Spleen (tissue), 13 donors: ENCODE measurements at places on chromosomes 1 and 21. TPM values are rescaled to one million over a fixed set of nuclear protein-coding genes. Genes with fewer than 3 reads are reported as not detected.

- DNase-seq: no peak
These were observed 11.4 kb upstream of the TSPEAR start for GRCh38 chr21:44722731-44723130.

DNA sequence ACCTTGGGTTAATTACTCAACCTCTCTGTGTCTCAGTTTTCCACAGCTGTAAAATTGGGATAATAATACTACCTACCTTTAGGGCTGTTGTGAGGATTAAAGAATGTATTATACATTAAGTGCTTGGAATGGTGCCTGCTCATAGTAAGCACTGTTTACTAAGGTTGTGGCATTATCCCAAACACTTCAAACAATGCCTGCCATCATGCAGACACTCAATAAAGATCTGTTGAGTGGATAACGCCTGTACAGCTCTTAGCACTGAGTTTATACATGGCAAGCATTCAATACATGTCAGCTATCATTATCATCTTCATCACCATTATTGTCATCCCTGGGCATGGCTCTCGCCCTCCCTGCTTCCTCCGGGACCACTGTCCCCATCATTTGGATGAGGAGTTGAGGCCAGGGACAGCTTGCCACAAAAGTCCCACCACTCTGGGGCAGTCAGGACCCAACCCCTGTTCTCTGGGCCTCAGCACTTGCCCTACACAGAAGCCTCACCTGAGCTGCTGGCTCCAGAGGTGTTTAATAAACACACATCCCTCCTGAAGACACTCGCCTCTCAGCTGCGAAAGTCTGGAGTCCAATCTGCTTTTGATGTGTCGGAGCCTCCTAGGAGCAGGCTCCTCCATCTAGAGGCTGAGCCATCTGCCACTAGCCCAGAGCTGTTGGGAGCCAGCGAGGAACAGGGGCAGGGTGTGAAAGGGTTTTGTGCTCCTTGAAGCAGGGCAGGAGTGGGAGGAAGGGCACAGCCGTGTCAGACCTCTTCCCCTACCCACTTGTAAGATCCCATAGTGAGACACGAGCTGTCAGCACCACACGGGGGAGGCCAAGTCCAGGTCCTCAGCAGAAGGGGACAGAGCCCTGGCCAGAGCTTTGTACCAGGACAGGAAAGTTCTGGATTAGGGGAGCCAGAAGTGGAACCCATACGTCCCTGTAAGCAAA lies 80.9 kb upstream of the ZC3H12A start:
- DNase-seq: no peak

GRCh38 chr1:209387969-209388329 lies 195.6 kb upstream of the CAMK1G start:
- DNase-seq: no peak

GRCh38 chr21:15928196-15928595 lies 198.4 kb downstream of the USP25 start:
- peak; percentile 35 for DNase-seq

GRCh38 chr1:6893388-6893787 lies 108.1 kb downstream of the CAMTA1 start:
- DNase-seq: no peak

DNA sequence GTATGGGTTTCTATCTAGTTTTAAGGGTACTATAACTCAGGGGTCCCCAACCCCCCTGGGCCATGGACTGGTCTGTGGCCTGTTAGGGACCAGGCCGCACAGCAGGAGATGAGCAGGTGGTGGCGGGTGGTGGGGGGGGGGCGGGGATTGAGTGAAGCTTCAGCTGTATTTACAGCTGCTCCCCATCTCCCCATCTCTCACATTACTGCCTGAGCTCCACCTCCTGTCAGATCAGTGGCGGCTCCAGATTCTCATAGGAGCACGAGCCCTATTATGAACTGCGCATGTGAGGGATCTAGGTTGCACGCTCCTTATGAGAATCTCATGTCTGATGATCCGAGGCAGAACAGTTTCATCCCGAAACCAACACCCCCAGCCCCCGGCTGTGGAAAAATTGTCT lies 95.1 kb upstream of the SLC45A1 start:
- no peak for DNase-seq

DNA sequence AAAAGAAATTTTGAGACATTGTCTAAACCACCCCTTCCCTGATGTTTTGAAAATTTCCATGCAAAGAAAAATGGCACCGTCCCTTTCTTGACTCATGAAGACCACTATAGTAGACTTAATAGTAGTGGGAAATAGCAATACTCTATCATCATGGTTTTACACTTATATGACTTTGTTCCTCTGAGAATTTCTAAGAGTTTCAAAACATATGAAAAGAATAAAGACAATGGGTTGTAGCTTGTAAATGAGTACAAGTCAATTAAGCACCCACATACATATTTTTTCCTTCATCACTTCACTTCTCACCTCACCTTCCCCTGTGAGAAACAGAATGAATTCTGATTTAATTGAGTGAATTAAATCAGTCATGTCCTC lies 151.7 kb downstream of the LYPLAL1 start:
- no peak for DNase-seq

DNA sequence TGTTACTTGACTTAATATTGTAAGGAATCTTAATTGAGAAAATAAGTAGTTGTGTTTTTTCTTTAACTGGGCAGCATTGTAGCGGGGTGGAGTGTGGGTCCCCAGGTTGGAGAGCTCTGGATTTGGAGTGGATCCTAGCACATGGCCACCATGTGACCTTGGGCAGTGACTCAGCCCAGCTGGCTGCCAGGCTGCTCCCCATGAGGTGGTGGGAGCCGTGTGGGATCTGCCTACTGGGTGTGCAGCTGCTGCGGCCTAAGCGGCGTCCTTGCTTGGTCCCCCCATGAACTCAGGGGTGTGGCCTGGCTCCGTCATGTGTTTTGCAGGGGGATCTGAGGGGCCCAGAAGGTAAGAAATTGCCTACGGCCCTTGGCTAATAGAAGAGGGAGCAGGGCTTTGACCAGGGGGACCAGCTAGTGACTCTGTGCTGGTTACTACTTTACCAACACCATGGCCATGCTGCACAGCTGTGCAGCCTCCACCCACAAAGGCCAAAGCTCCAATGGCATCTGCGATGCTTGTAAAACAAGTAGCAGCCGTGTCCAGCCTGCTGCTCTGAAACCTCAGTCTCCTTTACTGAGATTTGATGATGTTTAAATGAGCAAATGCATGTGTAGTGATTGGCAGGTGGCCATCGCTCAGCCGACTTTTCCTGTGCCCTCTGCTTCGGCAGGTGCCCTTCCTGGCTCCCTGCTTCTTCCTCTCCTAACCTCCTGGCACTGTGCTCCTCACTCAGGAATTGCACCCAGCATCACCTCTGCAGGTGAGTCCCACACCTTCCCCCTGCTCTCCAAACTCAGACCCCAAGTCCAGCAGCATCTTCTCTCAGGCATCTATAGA lies 68.3 kb downstream of the ADARB1 start:
- DNase-seq: no peak

- no peak for DNase-seq
These were observed 31.4 kb downstream of the AK2 start for GRCh38 chr1:33005117-33005837.

DNA sequence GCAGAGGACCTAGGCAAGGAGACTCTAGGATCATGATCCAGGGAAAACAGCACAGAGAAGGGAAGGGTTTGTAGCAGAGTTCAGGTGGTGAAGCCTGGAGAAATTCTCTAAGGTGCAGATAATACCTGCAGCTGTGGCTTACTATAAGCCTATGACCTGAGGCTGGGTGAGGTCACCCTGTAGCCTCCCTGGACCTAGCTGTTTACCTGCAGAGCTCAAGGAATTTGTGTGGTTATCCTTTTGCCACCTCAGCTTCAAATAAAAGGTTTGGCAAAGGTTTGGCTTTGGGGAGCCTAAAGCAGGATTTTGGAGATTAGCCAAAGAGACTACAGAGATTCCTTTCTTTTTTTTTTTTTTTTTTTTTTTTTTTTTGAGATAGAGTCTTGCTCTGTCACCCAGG lies 79.5 kb upstream of the ZNF648 start:
- no peak for DNase-seq

GRCh38 chr21:23394458-23394857 lies 2212.8 kb downstream of the MRPL39 start:
- no peak for DNase-seq

GRCh38 chr1:180158149-180159147 lies 3.8 kb downstream of the QSOX1 start:
- DNase-seq: no peak

GRCh38 chr1:97827887-97828286 lies 92.9 kb downstream of the DPYD start:
- DNase-seq: no peak

- DNase-seq: no peak
These were observed 7.3 kb upstream of the PMVK start for GRCh38 chr1:154943649-154944400.

DNA sequence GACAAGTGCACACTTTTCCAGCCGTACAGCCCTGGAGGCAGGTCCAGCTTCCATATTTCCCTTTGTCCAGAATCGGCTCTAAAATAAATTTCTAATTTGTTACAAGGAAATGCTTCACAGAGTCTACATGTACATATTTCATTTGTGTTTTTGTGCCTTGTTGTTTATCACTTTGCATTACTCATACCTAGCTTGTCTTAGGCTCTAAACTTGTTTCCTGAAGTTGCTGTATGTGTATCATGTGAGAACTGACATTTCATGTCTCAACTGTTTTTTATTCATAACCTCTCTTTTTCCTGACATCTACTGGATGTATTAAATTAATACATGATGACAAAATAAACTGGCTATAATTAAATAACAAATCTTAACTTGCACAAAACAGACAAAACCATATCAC lies 7.5 kb downstream of the CYYR1 start:
- no peak for DNase-seq

DNA sequence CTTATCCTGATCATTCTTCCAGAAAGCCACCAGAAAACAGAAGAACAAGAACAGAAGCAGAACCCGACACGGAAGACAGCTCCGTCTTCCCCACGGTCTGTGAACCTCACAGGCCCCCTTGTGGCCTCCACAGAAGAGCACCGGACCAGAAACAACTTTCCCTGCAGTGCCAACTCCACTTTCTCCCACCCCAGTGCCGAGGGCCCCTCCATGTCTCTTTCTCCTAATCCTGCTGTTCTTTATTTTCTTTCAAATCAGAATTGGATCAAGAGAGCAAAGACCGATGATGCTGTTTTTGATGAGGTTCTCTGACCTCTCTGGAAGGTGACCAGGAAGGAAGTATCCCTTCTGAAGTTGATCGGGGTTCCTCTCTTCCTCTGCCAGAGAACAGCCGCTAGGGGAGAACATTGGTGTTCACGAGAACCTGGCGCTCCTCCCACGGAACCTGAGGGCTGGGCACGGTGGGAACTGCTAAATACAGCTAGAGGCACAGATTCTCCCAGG lies 58.9 kb upstream of the CTTNBP2NL start:
- DNase-seq: no peak

DNA sequence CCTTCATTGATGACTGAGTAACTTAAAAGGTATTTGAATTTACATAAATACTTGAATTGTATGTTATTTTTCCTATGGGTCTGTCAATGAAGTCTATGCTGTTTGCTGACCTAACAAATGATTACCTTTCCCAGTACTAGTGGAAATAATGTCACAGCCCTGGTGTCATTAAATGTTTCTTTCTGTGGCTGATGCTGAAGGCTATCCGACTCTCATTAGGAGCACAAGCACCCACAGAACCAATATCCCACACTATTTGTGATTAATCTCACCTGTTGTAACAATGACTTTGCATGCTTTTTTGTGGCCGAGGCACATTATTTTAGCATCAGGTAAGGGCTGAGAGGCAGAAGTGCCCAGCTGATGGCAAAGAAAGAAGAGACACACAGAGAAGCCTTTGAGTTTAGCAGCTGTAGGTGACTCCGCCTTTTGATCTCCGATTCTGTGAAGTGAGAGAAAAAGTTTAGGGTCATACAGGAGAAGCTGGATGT lies 25.8 kb upstream of the TRIM45 start:
- DNase-seq: no peak

DNA sequence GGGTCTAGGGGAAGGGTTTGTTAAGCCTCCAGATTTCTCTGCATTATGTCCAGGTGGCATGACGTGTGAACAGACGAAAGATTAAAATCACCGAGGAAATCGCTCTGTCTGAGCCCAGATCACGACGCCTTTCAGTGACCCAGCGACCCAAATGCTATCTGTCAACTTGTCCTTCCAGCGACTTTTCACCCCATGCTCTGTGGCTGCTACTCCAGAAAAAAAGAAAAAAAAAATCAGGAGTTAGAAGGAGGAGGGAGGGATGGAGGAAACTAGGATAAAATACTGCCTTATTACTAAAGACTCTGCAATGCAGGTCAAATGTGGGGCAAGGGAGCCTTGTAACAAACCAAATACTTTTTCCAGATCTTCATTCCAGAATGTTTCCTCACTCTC lies 352.0 kb downstream of the NUF2 start:
- DNase-seq: no peak

DNA sequence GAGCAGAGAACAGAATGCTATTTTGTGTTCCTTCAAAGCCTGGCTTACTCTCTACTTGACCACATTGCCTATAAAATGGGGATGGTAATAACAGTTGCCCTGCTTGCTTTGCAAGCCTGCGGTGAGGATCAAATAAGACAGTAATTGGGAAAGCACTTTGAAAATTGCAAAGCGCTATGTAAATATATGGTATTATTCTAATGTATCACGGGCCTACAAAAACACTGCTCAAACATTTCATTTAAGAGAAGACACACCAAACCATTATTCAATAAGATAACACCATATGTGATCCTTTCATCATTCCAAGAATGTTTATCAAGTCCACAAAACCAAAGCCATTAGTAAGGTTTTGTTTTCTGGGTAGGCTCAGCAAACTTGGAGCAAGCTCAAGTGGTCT lies 208.4 kb downstream of the ROR1 start:
- DNase-seq: no peak

DNA sequence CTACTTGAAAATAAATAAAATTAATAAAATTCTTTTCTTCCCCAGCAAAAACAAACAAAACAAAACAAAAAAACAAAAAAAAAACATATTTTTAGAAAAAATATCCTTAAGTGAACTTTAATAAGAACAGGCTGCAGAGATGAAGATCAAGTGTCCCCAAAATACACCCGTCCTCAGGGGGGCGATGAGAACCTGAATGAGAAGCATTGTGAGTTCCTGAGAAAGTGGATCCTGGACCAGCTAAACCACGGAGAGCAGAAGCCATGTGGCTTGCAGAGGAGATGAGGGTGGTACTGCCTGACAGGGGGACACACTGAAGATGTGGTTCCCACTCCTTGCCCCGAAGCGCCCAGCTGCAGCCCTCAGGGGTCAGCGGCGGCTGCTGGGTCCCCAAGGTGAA lies 89.3 kb downstream of the ITPKB start:
- peak; percentile 71 for DNase-seq

Gene BMP8B
- total RNA-seq: 0.76 TPM

Gene TTC22
- total RNA-seq: 6.0 TPM

Gene NR0B2
- 18.0 TPM for total RNA-seq

Gene ABCD3
- total RNA-seq: 25.7 TPM

Gene MMEL1
- total RNA-seq: 1.9 TPM

Gene PPIAL4G
- total RNA-seq: 0.85 TPM

Gene TRIM58
- 5.8 TPM for total RNA-seq

Gene RPL11
- total RNA-seq: 1,170 TPM

Gene SCNM1
- 36.2 TPM for total RNA-seq

Gene LCE2B
- total RNA-seq: not detected

Gene CRABP2
- 1.4 TPM for total RNA-seq

Gene TTLL10
- total RNA-seq: not detected

Gene EPHA2
- total RNA-seq: 10.6 TPM
